ENCODE measurements at places on chromosomes 3 and 15. TPM values are rescaled to one million over a fixed set of nuclear protein-coding genes. Genes with fewer than 3 reads are reported as not detected.

Gene REC114
- not detected for total RNA-seq

Gene TMOD2
- total RNA-seq: 30.3 TPM

Gene ZDHHC23
- 72.6 TPM for total RNA-seq

Gene CLSTN2
- not detected for total RNA-seq

Gene KLHL40
- total RNA-seq: not detected

Gene CTXN2
- 0.10 TPM for total RNA-seq

Gene PIERCE2
- 1.2 TPM for total RNA-seq

Gene MAGEL2
- not detected for total RNA-seq

GRCh38 chr3:154427685-154428285 is 2.2 kb downstream of the GPR149 start:
- no peak for DNase-seq

DNA sequence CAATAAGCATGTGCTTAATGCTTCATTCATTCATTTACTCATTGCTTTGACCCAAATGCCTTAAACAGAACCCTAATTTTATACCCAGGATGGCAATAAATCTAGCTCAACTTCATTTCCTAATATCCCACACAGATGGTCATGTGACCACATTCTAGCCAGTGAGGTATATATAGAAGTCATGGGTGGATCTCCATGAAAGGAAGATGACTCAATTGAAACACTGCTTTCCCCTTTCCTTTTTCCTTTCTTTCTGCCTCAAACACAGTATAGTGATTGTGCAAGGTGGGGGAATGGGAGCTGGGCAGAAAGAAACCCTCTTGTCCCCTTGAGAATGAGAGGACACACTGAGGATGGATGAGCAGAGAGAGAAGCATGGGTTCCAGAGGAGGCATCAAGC is 183.5 kb upstream of the PRICKLE2 start:
- no peak for DNase-seq

DNA sequence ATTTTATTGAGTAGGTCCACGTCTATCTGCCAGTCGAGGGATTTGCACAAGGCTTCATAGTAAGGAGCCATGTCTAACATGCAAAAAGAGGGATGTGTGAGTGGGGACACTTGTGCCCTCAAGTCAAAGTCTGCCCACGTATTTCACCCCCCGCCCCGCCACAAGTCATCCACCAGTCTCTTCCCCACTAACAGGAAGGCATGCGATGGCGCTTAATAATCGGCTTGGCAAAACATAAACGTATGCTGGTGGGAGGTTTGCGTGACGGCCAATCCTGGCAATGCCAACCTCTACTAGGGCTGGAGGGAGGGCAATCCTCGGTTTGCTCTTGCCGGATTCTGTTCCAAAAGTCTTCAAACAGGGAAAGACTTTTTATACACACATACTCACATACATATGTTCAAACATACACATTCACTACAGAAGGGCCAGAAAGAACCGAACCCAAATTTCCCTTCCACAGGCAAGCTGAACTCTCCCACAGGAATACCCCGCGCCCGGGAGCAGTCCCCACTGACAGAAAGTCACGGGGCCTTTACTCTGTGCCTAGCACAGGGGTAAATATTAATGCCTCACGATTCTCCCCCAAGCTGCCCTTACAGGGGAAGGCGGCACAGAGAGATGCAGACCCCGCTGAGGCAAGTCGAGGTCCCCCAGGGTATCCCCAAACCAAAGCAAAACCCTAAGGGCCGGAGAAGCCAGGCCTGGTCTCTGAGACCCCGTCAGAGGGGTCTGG is 675 bp downstream of the PSMD6 start:
- no peak for DNase-seq

DNA sequence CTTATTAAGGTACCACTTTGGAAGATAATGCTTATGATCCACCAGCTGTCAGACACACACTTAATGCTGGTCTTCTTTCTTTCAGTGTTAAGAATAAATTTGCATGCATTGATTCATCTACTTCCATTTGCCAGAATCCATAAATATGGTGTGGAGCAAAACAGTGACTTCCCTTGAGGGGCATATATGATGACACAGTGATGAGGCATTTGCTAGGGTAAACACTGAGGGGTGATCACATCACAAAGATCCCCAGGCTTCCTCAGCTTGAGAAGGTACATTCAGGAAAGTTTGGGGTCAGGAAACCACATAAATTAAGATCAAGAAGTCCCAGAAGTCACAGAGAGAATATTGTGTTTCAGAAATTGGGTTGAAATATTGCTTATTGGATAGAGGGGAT is 9.9 kb upstream of the ZBED2 start:
- no peak for DNase-seq

- no peak for DNase-seq
Measured at GRCh38 chr15:87753539-87753938, 503.0 kb downstream of the NTRK3 start.

DNA sequence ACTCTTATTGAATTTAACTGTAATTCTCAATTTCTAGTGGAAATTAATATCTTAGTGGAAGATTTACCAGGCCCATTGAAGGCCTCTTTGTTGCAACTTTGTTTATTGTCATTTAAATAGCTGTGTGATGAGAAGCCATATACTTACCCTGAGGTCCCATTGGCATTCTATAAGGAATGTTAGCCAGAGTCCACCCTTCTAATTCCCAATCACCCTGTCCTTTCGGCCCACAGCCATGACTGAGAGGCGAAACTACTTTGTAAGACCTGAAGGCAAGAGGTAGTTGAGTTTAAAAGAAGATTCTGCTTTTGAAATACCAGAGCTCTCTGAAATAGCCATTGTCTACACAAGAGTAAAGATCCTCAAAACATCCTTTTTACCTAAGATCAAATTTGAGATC is 290.5 kb upstream of the RARB start:
- no peak for DNase-seq

DNA sequence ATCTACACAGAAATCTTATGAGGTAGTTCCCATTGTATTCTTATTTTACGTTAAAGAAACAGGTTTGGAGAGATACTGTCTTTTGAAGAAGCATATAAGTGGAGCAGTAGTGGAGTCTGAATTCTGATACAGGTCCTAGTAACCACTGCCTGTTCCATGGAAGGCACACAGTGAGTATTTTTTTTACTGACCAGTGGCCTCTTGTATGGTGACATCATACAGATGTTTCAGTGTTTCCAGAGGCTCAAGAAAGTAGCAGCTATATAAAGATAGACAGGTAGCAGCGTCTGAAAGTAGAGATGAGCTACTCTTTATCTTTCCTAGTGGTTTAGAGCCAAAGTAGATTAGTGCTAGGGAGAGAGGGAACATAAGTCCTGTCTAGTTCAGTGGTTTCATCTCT is 173.5 kb downstream of the LPP start:
- no peak for DNase-seq

GRCh38 chr15:43199945-43200488 is 14.8 kb downstream of the CCNDBP1 start:
- no peak for DNase-seq

GRCh38 chr3:156285626-156286025 is 165.2 kb downstream of the KCNAB1 start:
- no peak for DNase-seq

DNA sequence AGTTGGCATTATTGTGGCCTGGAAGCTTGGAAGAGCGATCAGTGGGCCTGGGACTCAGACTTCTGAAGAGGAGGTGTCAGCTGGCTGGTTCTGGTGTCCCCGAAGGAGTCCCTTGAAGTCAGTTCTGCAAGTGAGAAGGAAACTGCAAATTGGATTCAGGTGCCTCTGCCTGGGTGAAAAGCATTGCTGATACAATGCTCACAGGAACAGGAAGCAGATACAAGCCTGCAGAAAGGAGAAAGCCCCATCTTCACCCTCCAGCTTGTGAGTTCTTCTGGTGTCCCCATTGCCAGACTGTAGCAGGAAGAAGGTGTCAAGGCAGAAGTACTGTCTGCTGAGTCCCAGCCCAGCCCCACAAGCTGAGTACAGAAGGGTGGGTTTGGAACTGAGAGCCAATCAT is 271.3 kb downstream of the PLOD2 start:
- no peak for DNase-seq

DNA sequence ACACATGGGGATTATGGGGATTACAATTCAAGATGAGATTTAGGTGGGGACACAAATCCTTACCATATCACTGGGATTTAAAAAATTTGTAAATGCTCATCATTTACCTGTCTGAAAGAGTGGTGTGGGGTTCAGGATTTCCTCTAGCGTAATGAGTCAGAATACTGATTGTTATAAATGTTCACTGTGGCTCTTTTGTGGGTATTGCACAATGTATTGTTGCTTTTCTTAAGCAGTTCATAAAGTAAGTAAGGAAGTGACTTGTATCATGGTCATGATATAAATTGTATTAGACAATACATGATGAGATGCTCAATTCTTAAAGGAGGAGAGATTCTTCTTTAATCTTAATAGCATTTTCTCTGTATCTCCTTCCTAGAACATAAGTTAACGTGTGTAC is 262.1 kb downstream of the CNTN4 start:
- no peak for DNase-seq

- no peak for DNase-seq
Measured at GRCh38 chr3:160675566-160676124, 1.3 kb upstream of the ARL14 start.

GRCh38 chr3:10594915-10595314 is 89.5 kb upstream of the ATP2B2 start:
- peak; percentile 27 for DNase-seq

All from B cell (primary cell).